ENCODE measurements at places on chromosomes 7 and 10.
A peak's percentile ranks its signal among the peaks of the same experiment; 100 is the strongest.

DNA sequence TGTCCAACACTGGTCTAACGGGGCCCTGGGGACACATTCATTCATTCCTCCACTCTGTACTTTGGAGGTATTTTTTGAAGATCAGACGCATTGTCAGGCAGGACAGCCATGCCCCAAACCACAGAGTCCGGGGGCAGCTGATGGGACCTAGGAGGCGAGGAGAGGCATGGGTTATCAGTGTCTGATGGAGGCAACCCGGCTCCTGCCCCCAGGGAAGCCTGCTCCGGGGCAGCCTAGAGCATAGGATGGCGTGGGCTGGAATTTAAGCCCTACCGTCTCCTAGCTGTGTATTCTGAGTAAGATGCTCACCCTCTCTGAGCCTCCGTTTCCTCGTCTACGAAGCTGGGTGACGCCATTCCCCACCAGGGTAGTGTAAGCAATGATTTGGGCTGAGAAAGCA lies 55.4 kb upstream of the ELN start:
- no peak for DNase-seq

GRCh38 chr7:10889266-10889898 lies 84.3 kb upstream of the PHF14 start:
- DNase-seq = peak; percentile 40

DNA sequence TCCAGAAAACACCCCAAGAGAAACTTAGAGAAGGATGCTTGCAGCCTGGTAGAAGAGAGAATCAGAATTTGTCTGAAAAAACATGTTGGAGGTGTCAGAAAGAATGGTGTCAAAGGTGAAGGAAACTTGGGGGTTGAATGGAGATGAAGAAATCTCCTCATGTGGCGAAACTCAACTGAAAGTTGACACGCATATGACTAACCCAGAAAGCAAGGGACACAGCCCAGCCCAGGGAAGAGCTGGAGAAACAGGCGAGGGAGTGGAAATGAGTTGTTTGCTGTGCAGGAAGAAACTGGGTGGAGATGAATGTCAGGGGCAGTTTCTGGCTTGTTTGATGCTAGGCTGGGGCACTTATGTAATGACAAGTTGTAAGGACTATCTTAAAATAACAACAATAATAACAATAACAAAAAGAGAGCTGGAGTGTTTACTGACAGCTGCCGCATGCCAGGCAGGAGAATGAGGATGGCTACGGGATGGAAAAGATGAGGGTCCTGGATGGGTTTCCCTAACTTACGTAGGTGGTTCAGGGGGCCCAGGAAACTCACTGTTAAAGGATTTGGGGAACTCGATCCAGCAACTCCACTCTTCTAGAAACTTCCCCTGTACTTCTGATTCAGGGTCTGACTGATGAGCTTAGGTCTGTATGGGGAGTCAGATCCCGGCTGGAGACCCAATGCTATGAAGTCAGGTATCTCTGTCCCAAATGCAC lies 57.4 kb downstream of the MAP3K8 start:
- no peak for DNase-seq

- no peak for DNase-seq
Observed at GRCh38 chr10:52465202-52465601, 151.1 kb downstream of the DKK1 start.

- DNase-seq = no peak
Observed at GRCh38 chr10:108346066-108346465, 1181.6 kb upstream of the SORCS1 start.

GRCh38 chr7:39613577-39613976 lies 9.8 kb upstream of the RALA start:
- no peak for DNase-seq

- DNase-seq = no peak
Observed at GRCh38 chr10:90998733-90999511, 78.0 kb upstream of the ANKRD1 start.
